A549 treated with RU486 at 1 μM for 4 hours (cell line): ENCODE measurements at places on chromosomes 6 and 20. TPM values are rescaled to one million over a fixed set of nuclear protein-coding genes. Genes with fewer than 3 reads are reported as not detected.

CAP2 gene
- 12.2 to 15.0 TPM (median 12.9 TPM) in 5 replicates for total RNA-seq

INSM1 gene
- not detected in 5 replicates for total RNA-seq

MAPK13 gene
- 0.96 to 1.6 TPM (median 1.3 TPM) in 5 replicates for total RNA-seq

HMGCLL1 gene
- total RNA-seq: 0.06 to 0.14 TPM (median 0.08 TPM) in 4 of 5 replicates, not detected in the other

NKX2-4 gene
- total RNA-seq: 0.06 TPM in 1 of 5 replicates, not detected in the others

OR2H1 gene
- total RNA-seq: not detected in 5 replicates

BPI gene
- total RNA-seq: not detected in 5 replicates

SOBP gene
- total RNA-seq: 0.86 to 1.1 TPM (median 1.1 TPM) in 5 replicates

SLC17A2 gene
- not detected in 5 replicates for total RNA-seq

SOX12 gene
- 20.1 to 30.9 TPM (median 30.6 TPM) in 5 replicates for total RNA-seq
